Glomerular endothelial cell (primary cell): ENCODE measurements at places on chromosomes 7 and 10.

GRCh38 chr7:142885311-142886230 lies at the start of gene TRPV6:
Gene TRPV6, minus strand, starts transcription at chr7:142885745.
- DNase-seq, result no peak

DNA sequence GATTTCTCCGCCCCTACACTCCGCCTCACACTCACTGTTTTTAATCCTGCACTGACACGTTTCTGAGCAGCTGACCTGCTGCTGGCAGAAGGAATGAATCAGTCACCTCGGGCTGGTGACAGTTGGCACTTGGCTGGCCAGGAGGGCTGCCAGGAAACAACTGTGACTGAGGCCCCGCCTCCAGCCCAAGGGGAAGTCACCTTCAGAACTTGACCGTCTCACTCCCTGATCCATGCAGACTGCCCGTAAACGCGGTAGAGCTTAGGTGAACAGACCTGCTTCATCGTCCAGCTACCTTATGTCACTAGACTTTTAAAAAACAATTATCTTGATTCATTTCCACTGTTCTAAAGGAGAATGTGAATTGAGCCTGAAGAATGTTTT lies 107.5 kb downstream of the DOCK1 start:
- DNase-seq, result no peak

- no peak for DNase-seq
These were observed 231.4 kb downstream of the COBL start for GRCh38 chr7:51085034-51085692.

GRCh38 chr7:91306266-91306665 lies 42.0 kb downstream of the FZD1 start:
- no peak for DNase-seq

DNA sequence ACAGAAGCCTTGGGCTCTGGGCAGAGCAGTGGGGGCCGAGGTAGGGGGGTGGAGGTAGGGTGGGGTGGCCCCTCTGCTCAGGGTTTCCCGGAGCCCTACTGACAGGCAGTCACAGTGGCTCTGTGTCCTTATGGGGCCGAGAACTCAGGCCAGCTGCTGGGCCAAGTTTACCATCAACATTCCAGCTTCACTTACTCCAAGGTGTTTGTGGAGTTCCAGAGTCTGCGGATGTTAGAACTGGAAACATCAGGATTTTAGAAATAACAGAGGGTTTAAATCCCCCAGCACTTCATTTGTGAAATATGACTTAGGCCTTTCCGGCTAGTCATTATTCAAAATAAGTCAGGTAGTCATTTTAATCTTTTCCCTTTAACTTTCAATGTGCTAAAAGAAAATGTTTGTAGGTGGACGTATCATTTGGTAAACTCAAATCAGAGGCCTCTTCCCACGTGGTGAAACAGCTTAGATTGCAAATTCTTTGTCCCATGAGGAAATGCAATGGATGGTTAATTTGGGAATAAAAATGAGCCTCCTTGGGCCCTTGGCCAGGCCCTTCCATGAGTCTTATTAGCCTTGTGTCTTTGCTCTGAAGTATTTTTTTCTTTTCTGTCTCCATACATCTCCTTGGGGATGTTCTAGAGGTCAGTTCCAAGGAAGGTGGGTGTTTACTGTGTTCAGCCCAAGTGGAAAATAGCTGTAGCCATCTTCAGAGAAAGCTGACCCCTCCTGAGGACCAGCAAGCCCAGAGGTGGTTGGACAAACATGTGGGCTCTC lies 99.6 kb upstream of the BTBD16 start:
- DNase-seq, result no peak

DNA sequence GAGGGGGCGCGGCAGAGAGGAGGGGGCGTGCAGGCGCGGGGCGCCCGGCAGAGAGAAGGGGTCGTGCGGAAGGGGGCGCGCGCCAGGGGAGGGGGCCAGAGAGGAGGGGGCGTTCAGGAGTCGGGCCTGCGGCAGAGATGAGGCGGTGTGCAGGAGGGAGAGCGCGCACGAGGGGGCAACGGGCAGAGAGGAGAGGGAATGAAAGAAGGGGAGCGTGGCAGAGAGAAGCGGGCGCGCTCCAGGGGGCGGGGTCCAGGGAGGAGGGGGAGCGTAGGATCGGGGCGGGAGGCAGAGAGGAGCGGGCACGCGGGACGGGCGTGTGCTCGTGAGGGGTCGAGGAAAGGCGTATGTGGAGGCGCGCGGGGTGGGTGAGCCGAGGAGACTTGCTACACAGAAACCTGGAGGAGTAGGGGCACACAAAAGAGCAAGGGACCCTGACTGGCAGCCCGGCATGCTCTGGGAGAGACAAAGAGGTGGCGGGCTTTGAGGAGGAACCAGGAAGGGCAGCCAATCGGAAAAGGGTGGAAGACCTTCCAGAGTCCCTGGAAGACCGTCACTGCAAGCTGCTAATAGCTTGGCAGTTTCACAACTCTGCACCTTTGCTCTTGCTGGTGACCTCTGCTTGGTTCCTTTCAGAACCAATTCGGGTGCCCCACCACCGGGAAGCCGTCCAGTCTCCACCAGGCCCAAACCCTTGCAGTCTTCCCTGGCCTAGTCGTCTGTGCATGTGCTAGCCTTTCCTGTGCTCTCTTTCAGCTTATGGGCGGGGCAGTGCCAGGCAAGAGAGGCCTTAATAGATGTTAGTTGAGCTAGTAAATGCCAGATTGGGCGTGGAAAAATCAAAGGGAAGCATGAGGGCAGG lies 639 bp downstream of the DYDC2 start:
- DNase-seq, result no peak

DNA sequence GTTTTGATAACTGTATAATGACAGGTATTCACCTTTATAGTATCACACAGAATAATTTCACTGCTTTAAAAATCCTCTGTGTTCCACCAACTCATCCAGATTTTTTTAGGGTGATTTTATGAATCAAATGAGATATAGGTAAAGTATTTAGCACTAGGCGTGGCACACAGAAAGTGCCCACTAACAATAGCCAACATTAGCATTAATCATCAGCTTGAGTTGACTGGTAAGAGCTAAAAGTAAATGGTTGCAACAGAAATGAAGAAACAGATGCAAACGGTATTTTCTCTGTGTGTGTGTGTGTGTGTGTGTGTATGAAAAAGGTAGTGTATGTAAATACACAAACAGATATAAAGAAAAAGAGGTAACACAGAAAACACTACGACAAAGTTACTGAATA lies 378.8 kb upstream of the ETV1 start:
- no peak for DNase-seq

DNA sequence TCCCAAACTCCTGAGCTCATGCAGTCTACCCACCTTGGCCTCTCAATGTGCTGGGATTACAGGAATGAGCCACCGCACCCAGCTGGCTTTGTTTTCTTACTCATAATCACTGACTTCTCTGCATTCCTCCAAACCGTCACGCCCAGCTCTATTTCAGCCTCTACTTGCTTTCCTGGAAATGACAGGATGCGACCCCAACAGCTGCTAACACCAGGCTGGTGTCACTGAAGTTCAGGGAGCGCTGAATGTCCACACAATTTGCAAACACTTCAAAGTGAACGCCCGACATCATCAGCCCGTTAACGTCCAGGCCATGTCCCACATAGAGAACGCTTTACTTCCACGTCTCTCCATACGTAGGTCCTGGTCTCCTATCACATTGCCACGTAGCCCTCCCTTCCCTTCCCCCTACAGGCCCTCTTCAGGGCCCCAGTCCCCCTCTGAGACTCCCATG lies 12.8 kb upstream of the PROSER2 start:
- no peak for DNase-seq

GRCh38 chr7:46139079-46139478 lies 218.0 kb upstream of the IGFBP3 start:
- no peak for DNase-seq

DNA sequence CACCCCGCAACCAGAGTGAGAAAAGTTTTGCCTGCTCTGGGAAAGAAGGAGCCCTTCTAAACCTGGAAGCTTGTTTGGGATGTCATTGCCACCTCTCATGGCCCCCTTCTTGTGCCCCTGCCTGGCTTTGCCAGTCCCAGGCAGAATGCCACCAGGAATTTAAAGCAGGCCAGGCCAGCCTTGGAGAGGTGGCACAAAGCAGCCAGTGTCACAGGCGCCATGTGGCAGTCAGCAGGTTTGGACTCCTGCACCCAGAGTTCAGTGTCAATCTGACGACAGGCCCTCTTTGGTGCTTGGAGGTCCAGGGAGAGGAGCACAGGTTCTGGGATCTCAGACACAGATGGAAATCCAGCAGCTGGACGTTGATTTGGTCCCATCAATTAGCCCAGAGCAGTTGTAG lies 12.7 kb downstream of the HK1 start:
- no peak for DNase-seq

DNA sequence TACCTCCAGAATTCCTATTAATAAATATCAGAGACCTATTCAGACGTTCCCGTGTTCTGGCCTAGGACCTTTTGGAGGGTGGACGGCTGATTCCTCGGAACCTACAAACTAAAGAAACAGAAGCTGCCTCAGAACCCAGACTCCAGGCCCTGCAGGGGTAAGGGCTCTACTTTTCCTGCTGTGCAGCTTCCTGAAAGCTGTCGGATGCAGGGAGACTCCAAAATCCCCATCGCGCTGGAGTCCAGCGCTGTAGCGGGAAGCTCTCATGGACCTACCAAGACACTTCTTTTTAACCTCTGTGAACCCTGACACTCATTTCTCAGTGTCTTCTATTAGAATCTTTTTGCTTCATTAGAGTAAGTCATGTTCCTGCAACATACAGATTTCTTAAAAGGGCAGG lies 244.5 kb upstream of the PITRM1 start:
- DNase-seq, result no peak

GRCh38 chr10:68315582-68315981 lies 16.3 kb upstream of the HNRNPH3 start:
- no peak for DNase-seq

DNA sequence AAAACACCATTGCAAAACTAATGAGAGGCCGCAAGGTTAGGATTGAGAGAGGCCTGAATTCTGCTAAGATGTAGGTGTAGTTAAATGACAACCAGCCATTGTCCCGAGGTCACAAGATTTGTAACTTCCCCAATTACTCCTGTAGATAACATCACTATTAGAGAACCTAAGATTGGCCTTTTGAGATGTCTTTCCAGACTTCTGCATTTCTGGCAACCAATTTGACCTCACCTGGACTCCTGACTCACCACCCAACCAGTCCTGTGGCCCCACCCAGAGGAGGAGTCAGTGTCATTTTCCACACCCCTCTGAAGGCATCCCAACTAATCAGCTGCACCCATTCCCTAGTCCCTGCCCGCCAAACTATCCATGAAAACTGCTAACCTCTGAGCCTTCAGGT lies 115.7 kb downstream of the PRKAG2 start:
- no peak for DNase-seq

DNA sequence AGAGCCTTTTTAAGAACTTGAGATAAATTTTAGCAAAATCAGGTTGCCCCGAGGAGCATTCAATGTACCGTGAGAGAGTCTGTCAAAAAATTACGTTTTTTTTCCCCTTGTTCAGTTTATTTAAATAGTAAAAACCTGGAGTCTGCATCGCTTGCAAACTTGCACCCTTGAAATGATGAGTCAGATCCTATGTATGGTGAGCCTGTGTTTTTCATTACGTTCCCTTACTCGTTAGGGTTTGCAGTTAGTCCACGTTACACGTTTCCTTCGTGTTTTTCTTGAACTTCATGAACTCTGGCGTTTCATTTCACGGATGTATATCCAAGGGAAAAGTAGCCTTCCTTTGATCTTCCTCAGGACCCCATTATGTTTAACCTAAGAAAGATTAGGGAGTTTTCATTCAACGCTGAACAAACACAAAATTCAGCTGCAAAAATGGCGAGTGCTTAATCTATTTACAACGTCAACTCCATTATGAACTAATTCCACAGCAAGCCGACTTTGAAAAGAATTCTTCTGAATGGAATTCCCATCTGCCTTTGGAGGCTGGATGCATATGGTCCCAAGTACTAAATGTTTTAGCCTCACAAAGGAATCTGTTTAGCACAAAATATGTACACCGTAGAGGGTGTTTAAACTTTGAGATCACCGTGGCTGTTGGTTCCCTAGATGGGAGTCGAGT lies 182.4 kb downstream of the MYOF start:
- DNase-seq, result no peak

DNA sequence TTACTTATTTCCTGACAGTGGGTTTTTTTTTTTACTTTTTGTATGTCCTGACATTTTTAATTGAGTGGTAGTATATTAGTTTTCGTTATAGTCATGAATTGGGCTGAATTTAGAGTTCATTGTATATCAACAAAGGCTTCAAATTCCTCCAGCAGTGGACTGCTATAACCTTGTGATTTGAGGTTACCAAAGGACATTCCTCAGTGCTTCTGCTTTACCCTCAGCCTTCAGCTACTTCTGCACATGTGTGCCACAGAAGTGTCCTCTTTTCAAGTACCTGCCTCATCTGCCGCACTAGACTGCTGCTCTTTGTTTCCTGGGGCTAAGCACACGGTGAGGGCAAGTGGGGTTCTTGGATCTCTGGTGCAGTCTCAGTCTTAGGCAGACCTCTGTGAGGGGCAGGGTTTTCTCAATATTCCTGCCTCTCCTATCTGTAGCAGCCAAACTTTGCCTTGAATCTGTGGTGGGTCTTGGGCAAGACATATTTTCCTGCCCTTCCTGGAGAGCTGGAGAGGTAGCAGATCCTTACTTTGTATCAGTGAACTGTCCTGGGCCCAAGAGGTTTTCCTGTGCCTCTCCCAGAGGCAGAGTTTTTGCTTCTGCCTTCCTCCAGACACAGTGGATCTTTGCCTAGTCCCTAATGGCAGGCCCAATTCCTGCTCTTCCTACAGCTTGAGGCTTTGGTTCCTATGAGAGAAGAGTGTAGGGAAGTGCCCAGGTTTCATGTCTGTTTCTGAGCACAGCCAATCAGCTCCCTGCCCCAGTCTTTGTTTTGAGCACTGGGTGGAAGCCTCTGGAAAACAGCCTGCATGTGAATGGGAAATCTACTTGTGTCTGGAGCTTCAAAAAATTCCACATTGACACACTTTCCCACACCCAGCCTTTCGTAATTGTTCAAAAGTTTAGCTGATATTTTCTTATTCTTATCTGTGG lies 39.0 kb upstream of the STRIP2 start:
- DNase-seq, result no peak

DNA sequence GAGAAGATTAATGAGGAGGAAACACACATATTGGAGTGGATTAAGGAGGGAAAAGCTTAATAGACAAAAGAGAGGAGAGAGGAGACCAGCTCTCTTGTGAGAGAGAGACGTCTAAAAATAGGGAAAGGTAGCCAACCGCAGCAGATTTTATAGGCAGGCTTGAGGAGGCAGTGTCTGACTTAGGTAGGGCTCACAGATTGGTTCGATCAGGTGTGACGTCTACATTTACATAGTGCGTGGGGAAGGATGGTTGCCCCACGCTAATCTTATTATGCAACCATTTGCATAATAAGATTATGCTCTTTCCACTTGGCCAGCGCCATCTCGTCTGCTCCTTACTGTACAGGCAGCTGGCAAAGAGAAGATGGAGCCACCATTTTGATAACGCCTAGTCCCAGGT lies 122.0 kb downstream of the MARCHF5 start:
- DNase-seq, result no peak

- no peak for DNase-seq
These were observed 110.1 kb upstream of the GPR22 start for GRCh38 chr7:107359520-107360316.

- DNase-seq, result no peak
These were observed 15.8 kb upstream of the ZNRF2 start for GRCh38 chr7:30268586-30268985.

GRCh38 chr7:8773518-8773917 lies 340.1 kb downstream of the NXPH1 start:
- no peak for DNase-seq

GRCh38 chr7:25369786-25370185 lies 141.5 kb upstream of the NPVF start:
- no peak for DNase-seq

- peak; percentile 65 for DNase-seq
These were observed 67.7 kb downstream of the ELAPOR2 start for GRCh38 chr7:86991771-86992191.
